ENCODE measurements at places on chromosomes 16 and 17.

- no peak for DNase-seq
Observed at GRCh38 chr17:57455063-57455914, 199.0 kb downstream of the MSI2 start.

DNA sequence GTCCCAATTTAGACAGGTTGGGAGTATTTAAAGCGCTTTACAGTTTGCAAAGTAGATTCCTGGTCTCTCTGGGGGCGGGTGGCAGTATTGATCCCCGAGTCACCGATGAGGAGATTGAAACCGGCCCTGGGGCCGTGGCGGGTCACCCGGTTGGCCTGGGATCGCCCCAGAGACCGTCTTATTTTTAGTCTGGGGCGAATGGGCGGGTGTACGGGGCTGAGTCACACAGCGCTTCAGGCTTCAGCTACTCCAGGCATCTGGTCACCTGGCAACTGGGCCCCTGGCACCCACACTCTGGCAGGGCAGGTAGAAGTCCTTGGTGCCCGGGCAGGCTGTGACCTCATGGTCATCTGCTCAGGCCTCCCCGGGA is 669 bp downstream of the MIEF2 start:
- DNase-seq, result no peak

- no peak for DNase-seq
Observed at GRCh38 chr17:31583772-31584356, 192.4 kb downstream of the RAB11FIP4 start.

GRCh38 chr17:71455219-71455618 is 665.6 kb upstream of the SOX9 start:
- DNase-seq, result no peak

- DNase-seq, result no peak
Observed at GRCh38 chr17:7833795-7834541, at the start of gene KDM6B. Gene KDM6B (plus strand): TSS chr17:7834217. CDS start chr17:7845555, 11,338 bp downstream.

- DNase-seq, result no peak
Observed at GRCh38 chr16:30478766-30479478, 6.4 kb downstream of the ITGAL start.

DNA sequence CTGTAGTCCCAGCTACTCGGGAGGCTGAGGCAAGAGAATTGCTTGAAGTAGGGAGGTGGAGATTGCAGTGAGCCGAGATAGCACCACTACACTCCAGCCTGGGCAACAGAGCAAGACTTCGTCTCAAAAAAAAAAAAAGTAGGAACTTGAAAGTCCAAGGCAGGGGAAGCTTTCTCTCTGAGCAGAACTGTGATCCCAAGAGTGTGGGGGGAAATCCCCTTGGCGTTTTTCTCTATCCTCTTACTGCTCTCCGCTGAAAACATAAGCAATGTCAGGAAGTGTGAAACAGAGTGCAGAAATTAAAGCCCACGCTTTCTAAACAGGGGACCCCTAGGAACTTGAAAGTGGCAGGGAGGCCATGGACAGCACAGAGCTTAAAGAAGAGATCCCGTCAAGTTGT is 9.8 kb upstream of the CMTM3 start:
- DNase-seq, result no peak
